ENCODE measurements at places on chromosomes 4 and X. TPM values are rescaled to one million over a fixed set of nuclear protein-coding genes. Genes with fewer than 3 reads are reported as not detected.

Gene TLR10
- not detected for total RNA-seq

Gene MAMLD1
- 1.8 TPM for total RNA-seq

Gene NLGN4X
- total RNA-seq = 5.3 TPM

Gene GAGE12J
- not detected for total RNA-seq

Gene ARHGEF38
- not detected for total RNA-seq

Gene HEPH
- total RNA-seq = 0.22 TPM

Gene CDKL2
- total RNA-seq = 0.29 TPM

Gene DCHS2
- not detected for total RNA-seq

Gene STATH
- total RNA-seq = not detected

Gene RENBP
- total RNA-seq = 6.6 TPM

Gene CENPVL1
- total RNA-seq = not detected

Gene CPZ
- 1.6 TPM for total RNA-seq

Gene TMPRSS11A
- not detected for total RNA-seq

Gene RBMXL3
- total RNA-seq = not detected

Gene MAGEB1
- not detected for total RNA-seq

Gene KCND1
- total RNA-seq = under 0.01 TPM

Gene NOX1
- total RNA-seq = not detected

Gene ENPEP
- total RNA-seq = 1.1 TPM

Gene BTC
- not detected for total RNA-seq

Gene SPANXN5
- total RNA-seq = not detected

Gene F8A1
- 5.3 TPM for total RNA-seq

Gene MAGEA2B
- total RNA-seq = not detected

Gene SERTM2
- total RNA-seq = 0.57 TPM

Gene UGT2B11
- not detected for total RNA-seq

Gene SLC6A14
- total RNA-seq = not detected

Gene ZNF630
- total RNA-seq = 0.29 TPM

Gene SPOCK3
- total RNA-seq = not detected

Gene GNL3L
- total RNA-seq = 40.7 TPM

Gene KIT
- total RNA-seq = under 0.01 TPM

Gene ART3
- not detected for total RNA-seq

Gene PCSK1N
- not detected for total RNA-seq

Gene PCDH7
- 2.2 TPM for total RNA-seq

Gene MAGEE2
- not detected for total RNA-seq

Gene VCX3A
- total RNA-seq = not detected

Gene HCFC1
- total RNA-seq = 51.8 TPM

Gene NDNF
- total RNA-seq = not detected

Gene STOX2
- total RNA-seq = 0.57 TPM

Gene LRIT3
- total RNA-seq = under 0.01 TPM

Gene FGG
- not detected for total RNA-seq

Gene APLN
- under 0.01 TPM for total RNA-seq

Gene CLIC2
- 0.22 TPM for total RNA-seq

Gene GAGE1
- total RNA-seq = not detected

Gene ERCC6L
- total RNA-seq = under 0.01 TPM

Gene PGAM4
- not detected for total RNA-seq
